ENCODE measurements at places on chromosomes 4 and X.

GRCh38 chr4:130850019-130850524 lies 1754.1 kb downstream of the C4orf33 start:
- DNase-seq, result no peak

- no peak for DNase-seq
These were observed 10.5 kb upstream of the EIF4E start for GRCh38 chr4:98939438-98939837.

- no peak for DNase-seq
These were observed 64.9 kb upstream of the FRMPD3 start for GRCh38 chrX:107384397-107385105.

GRCh38 chr4:54332542-54332941 lies 103.4 kb downstream of the PDGFRA start:
- DNase-seq, result no peak

DNA sequence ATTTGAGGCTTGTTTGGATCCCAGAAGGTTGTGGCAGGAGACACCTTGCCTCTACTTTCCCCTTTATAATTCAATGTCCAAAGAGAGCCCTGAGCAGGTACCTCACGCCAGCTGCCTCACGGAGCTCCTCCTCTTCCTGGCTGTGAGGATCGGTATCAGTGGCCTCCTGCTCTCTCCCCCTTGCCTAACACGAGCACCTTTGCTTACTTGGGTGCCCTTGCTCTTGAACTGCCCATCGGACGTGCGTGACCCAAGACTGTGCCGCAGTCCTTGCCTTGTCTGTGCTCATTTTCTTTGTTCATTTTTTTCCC lies 27.8 kb upstream of the MSANTD1 start:
- no peak for DNase-seq

DNA sequence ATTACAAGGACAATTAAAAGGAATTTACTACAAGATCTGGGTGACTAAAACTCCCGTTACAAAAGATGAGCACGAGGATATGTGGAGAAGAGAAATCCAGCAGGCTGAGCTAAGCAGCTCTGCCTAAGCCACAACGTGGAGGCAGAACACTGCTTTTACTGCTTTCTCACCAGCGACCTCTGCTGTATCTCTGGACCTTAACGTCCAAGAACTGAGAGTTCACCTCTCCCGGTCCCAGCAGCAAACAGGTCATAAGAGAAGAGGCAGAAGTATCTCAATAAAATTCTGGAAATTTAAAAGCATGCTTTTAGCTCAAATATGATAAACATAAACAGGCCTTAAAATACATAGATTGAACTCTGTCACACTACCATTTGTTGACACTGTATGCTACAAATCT lies 81.0 kb downstream of the ADGRA3 start:
- DNase-seq, result no peak

GRCh38 chrX:68060506-68061205 lies 372.6 kb downstream of the OPHN1 start:
- DNase-seq, result no peak

- DNase-seq, result no peak
These were observed 217.0 kb downstream of the GUCY2F start for GRCh38 chrX:109264878-109265277.

- DNase-seq, result no peak
These were observed 88.5 kb upstream of the CBR4 start for GRCh38 chr4:169098532-169098931.

GRCh38 chr4:97152149-97152548 lies 991.1 kb downstream of the STPG2 start:
- DNase-seq, result no peak

DNA sequence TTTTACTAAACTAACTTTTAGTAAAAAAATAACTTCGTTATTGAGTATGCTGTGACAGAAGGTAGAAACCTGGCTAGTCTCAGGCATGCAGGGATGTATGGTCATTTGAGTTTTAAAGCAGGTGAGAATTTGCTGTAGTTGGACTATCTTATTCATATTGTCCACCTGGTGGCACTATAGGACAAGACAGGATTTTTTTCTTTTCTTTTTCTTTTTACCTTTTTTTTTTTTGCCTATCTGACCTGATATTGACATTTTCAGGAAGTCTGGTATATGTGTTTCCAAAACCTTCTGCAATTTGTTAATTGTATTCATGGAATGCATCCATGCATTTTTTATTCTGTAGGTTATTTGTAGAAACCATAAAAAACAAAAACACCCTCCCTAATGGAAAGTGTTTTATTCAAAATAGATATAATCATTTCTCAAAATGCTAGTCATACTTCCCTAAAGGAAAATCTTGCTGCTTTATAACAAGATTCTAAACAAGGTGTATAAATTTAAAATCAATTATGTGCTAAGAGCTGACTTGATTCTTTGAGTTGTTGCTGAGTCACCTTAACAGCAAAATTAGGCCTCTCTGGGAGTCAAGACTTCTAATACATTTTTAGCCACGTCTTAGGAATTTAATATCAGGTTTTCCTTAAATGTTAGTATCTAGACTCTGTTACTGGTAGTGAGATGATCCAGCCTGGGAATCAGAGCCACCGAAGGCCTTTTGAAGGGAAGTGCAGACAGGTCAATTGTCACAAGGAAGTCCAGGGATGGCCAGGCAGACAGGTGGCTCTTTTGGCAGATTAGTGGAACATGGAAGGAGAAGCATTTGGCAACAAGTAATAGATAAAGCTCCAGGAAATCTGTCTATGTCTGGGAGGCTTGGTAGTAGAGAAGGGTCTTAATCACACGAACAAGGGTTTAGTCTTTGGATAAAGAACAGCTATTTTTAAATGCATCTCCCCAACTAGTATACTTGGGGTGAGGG lies 201.3 kb upstream of the GNPDA2 start:
- DNase-seq, result no peak

DNA sequence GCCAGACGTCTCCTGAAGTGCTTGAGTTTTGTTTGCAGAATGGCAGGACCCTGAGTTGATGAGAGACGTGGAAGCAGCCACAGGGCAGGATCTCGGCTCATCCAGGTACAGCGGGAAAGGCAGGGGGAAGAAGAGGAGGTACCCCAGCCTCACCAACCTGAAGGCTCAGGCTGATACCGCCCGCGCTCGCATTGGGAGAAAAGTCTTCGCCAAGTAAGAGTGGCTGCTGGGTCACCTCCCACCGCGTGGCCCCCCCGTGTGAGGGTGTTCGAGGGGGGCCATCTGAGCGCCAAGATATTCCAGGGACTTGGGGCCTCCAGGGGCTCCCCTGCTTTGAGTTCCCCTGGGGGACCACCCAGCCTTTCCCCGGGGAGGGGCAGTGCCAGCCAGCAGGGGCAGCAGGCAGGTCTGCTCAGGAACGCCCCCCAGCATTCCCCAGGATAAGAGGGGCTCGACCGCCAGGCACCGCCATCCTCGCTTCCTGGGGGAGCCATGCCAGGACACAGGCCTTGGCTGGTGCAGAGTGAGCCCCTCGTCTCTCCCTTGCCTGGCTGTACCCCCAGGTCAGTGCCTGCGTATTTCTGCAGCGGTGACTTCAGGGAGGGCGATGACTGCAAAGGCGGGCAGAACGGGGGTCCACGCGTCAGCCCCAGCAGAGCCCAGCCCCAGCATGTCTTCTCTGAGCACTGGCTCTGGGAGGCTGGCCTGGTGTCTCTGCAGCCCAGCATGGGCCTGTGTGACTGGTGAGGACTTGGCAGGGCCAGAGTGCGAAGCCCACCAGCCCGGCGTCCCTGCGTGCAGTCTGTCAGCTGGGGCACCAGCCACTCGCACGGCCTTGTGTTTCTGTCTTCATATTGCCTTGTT lies 22.3 kb downstream of the NKX1-1 start:
- DNase-seq, result no peak

GRCh38 chr4:168265327-168265726 lies 53.2 kb downstream of the DDX60 start:
- no peak for DNase-seq

- no peak for DNase-seq
These were observed 602.0 kb upstream of the CPEB2 start for GRCh38 chr4:14400307-14400706.

DNA sequence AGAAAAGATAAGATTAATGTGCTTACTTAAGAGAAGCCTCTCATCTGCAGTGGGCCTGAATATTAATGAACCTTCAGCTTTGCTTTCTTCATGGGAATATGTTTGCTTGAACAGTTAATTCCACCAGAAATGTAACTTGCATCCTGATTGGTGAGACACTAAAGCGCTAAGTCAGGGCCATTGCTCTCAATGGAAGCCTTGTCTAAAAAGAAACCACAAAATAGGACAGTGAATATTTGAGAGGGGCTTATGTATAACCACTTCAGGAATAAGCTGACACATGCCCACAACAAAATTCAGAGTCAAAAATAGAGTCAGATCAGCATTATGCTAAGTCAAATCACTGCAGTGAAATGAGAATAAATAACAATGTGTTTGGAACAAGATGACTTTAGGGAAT lies 1125.8 kb downstream of the STIM2 start:
- no peak for DNase-seq
